ENCODE measurements at places on chromosomes 13 and 19.

GRCh38 chr13:51585696-51586095, 1.4 kb downstream of the WDFY2 start:
- no peak for DNase-seq

- DNase-seq, result no peak
These were observed 88.1 kb downstream of the POSTN start for GRCh38 chr13:37510441-37510840.

DNA sequence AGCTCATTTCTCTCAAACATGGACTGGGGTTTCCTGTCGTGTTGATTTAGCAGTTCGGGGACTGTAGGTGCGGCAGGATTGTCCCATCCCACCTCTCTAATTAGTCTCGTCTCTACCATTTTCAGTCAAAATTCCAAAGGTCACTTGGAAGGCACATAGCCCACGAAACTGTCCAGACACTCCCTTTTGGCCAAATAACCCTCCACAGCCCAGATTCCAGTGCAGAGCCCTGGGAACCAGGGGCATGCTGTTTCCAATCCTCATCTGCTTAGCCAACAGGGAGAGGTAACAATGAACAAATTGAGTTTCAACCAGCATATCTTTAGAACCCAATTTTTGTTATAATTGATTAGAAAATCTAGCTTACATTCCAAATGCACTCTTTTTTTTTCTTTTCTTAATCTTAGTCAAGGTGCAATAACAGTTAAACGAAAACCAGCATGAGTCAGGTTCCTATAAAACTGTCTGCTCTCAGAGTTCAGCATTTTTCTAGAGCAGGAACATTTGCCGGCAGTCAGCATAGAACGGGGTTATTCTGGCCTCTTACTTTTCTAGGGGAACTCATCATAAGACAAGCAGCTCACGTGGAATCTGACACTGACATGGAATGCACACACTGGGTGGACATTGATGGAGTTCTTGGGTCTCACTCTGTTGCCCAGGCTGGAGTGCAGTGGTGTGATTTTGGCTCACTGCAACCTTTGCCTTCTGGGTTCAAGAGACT, 14.4 kb upstream of the CEBPA start:
- no peak for DNase-seq

DNA sequence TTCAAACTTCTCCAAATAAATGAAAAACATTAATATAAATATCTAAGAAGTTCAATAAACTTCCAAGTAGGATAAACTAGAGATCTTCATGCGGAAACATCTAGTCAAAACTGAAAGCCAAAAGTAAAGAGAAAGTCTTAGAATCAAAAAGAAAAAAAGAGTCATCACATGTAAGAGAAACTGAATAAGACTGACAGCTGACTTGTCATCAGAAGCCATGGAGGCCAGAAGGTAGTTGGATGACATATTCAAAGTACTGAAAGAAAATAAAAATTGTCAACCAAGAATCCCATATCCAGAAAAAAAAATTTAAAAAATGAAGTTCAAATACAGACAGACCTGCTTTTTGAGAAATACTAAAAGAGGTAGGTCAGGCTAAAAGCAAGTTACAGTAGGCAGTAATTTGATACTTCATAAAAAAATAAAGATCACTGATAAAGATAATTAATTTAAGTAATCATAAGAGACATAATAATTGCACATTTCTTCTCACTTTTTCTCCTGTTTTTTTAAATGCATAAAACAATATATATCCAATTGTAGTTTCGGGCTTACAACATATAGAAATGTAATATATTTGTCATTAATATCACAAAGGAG, 327.6 kb upstream of the PCDH9 start:
- DNase-seq, result no peak

DNA sequence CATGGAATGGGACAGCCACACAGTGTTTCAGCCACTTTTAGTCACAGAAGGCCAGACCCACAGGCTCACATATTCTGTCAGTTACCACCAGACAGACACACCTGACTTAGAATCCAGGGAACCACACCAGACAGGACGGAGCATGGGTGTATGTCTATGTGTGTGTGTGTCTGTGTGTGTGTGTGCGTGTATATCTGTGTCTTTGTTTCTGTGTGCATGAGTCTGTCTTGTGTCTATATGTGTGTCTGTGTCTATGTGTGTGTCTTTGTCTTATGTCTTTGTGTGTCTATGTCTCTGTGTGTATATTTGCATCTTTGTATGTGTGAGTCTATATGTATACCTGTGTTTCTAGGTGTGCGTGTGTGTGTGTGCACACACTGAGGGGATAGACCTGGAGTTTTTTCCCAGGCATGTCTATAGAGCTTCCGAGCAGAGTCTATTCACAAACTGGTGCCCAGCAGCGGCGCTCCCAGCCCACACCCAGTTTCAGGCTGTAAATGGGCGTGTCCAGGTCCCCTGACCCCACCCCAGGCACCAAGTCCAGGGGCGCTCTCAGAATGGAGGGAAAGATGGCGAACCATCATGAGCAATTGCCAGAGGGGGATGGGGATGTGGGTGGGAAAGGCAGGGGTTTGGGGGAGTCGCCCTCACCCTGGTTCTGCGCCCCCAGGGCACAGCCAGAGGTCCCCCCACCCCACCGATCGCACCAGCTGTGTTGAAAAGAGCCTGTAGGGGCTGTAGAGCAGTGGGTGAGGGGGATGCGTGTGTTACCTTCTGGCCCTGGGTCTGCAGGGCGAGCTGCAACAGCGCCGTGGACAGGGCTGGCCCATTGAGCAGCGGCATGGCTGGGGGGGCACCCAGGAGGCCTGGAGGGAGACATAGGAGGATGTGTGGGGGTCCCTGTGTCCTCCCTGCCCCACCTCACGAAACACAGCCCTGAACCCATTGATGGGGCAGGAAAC, 6.3 kb upstream of the FDX2 start:
- no peak for DNase-seq

- DNase-seq, result no peak
These were observed 5.1 kb downstream of the POU4F1 start for GRCh38 chr13:78598116-78598781.

- DNase-seq, result no peak
These were observed 32.0 kb downstream of the ZFR2 start for GRCh38 chr19:3836887-3837286.

DNA sequence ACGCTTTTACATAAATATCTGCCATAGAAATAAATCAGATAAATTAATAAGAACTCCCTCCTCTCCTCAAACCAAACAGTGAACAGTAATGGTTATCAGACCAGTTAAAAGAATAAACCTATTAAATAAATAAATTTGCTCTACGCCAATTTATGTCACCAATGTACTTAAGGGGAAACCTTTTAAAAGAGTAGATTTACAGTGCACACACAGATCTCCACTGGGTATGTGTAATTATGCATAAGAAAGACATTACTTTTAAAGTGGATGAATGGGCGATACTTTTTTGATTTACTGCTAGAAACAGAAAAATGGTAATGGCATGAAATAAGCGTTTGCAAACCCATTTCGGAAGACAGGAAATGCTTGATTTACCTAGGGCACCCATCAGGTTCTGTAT, 34.9 kb upstream of the C19orf12 start:
- DNase-seq, result no peak

GRCh38 chr13:109156181-109156935, 526.9 kb downstream of the MYO16 start:
- DNase-seq, result no peak

- DNase-seq, result no peak
These were observed 32.2 kb downstream of the CNMD start for GRCh38 chr13:52707375-52707774.

DNA sequence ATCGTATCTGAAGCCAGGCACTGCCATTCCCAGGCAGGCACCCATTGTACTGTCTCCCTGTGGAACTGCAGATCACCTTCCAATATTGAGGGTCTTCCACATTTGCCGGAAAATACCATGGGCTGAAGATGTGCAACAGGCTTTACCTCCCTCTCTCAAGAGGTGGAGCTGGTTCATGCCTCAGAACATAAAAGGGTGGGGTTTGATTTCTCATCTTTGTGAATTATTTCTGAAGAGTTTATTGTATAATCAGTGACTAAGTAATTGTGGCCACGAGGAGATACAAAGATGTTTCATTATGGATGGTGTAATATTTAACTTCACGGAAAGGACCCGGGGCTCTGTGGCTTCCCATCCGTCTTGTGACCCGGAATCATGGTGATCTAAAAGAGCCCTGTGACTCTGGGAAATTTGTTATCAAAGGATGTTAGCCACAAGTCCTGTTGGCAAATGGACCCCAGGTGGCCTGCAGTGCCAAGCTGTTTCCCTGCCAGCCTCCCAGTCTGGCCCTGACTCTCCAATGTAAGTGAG, 230.5 kb downstream of the LACC1 start:
- DNase-seq, result no peak

- DNase-seq, result no peak
These were observed 4.6 kb downstream of the UBA2 start for GRCh38 chr19:34432797-34433196.

DNA sequence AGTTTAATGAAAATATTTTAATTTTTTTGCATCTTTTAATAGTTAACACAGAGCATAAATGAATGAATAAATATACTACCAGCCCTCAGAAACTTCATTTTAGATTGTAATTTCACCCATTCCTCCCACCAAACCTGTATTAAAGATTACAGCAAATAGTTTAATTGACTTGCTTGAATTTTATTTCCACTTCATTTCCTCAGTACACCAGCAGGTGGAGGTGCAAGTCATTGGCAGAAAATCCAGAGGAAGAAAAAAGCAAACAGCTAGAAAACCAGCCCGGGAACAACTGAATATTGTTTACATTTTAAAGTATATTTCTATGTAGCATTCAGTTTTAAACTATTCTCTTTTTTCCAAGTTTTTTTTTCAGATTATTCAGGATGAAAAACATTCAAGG, 177.8 kb downstream of the OLFM4 start:
- DNase-seq, result no peak
